ENCODE measurements at places on chromosomes 13 and 19.
A peak's percentile ranks its signal among the peaks of the same experiment; 100 is the strongest.

DNA sequence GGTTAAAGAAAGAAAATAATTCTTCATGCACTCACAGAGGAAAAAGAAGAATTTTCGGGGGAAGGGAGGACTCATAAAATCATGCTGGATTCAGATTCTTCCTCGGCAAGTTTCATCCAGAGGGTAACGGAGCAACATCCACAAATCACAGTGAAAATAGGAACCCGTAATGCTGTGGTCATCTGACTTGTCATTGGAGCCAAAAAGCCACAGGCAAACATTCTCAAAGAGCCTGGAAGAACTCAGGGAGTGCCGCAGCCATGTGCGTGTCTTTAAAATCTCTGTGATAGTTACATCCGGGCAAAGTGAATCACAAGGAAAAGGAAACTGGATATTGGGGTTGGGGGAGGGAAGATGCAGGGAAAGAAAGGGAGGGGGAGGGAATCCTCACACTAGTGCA is 33.0 kb upstream of the VSTM2B start:
- peak; percentile 27 for DNase-seq

DNA sequence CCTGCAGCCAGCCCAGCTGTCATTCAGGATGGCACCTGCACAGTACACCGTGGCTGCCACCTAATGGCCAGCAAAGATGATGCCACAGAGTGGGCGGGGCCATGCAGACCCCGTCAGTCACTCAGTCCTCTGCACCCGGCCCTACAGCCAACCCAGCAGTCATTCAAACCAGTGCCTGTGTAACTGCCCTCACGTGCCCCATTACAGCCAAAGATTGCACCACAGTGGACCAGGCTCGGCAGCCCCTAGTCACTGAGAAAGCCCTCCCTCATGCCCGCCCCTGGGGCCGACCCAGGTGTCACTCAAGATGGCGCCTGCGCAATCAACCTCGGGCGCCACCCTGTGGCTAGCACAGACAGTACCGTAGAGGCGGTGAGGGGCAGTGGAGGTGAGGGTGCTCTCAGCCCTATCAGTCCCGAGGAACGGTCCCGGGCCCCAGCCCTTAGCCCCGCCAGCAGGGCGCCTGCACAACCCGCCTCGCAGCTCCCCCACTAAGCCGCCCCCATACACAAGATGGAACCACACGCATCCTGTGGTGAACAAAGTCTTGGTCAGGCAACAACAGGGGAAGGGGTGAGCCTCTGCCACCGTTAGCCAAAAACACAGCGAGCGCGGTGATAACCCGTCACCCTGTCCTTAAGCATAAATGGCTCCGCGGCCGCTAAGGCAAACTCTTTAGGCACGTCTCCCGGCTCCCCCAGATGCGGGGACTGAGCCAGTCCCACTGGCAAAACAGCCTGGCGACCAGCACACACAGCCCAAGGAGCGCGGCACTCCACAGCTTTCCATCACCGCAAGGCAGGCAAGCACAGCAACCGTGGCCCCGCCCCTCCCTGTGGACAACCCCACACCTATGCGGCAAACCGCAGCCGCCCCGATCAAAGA is 2.3 kb downstream of the PEG3 start:
- peak; percentile 77 for DNase-seq

DNA sequence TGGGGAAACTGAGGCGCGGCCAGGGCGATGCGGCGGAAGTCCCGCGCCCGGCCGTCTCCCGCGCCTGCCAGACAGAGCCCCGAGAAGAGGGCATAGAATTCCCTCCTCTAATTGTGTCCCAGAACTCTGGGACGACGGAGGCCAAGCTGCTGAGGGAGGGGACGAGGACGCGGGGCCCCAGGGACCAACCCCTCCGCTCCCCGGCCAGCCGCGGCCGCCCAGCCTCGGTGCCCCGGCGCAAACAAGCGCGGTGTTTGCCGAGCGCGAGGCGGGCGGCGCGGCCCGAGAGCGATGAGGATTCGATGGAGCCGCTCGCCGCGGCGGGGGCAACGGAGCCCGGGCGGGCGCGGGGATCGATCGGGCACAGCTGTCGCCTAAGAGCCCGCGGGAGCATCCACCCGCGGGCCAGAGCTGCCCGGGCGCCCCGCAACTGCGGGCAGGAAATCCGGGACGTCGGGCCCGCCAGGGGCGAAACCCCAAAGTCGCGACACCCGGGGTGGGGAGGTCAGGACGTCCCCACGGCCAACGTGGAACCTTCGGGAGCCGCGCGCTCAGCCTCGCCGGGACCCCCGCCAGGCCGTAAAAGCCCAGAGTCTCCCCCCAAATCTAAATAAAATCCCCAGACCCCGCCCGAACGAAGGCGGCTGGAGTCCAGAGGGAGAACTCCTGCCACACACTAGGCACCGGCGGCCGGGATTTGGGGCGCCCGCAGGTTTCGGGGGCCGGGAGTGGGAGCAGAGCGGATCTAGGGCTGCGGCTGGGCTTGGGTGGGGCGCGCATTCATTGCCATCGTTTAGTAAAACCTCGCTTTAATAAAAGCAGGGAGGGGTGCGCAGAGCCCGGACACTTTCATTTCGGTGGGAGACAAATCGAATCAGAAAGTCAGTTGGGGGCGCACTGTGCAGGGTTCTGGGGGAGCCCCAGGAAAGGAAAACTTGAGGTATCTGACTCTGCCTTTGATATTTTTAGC is 3.6 kb upstream of the ONECUT3 start:
- no peak for DNase-seq

GRCh38 chr13:57932061-57932460 is 300.5 kb downstream of the PCDH17 start:
- DNase-seq: no peak

DNA sequence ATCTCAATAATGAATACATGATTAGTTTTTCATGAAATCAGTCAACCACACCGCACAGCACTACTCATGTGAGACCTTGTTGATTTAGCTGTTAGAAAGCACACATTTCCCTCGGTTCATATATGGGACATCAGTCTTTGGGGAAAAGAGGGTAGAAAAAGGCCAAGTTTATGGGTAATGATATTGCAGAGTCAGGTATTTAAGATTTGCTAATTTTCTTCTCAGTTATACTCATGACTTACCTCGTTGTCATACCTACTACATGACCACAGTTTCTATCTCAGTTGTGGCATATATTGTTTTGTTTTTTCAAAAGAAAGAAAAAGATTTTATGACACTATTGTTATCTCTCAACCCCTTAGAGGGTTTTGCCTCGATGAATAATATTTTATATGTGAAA is 165.6 kb downstream of the POU4F1 start:
- no peak for DNase-seq

- DNase-seq: no peak
Measured at GRCh38 chr19:4717191-4717965, 6.3 kb downstream of the DPP9 start.

DNA sequence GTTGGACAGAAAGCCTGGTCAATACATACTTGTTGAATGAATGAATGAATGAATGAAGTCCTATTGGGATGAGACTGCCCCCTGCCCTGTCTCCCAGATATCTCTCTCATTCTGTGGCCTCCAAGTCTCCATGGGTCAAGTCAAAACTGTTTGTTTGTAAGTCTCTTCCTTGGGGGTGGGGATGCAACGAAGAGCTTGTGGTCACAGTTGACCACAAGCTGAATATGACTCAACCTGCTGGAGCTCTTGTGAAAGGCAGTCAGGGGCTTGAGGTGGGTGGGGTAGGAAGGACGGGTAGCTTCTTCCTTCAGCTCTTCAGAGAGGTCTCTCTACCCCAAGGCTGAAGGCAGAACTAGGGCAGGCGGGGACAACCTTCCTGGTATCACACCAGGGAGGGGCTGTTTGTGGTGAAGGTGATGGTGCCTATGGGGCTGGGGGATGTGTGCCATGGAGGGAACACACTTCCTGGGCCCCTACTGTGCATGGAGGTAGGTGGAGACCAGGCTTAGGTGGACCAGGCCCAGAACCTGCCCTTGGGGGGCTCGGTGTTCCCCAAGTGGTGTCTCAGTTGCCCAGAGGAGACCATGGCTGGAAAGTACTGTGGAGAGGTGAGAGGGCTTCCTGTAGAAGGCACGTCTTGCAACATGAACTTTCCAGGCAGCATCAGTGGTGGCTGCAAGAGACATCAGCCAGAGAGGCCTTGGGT is 8.0 kb downstream of the MYO1F start:
- DNase-seq: no peak

DNA sequence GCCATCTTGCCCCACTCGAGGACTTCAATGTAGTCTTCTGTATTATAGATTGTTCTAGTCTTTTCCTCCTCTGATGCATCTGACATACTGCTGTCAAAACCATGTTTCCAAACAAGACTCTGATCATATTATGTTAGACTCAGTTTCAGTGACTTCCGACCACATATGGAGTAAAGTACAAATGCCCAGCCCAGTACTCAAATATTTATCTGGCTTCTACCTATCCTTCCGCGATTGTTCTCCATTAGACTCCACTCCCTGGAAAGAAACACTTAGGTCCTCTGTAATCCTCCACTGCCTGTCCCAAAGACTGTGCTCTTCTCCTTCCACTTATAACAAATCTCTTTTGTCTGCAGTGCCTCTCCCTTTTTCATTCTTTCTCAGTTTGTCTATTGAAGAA is 439.5 kb downstream of the EFNB2 start:
- DNase-seq: no peak

GRCh38 chr19:32174386-32175113 is 170.9 kb upstream of the ZNF507 start:
- no peak for DNase-seq

- no peak for DNase-seq
Measured at GRCh38 chr19:19407633-19407930, 2.1 kb downstream of the GATAD2A start.

GRCh38 chr13:18212873-18213272 is 968.8 kb downstream of the TUBA3C start:
- DNase-seq: no peak

DNA sequence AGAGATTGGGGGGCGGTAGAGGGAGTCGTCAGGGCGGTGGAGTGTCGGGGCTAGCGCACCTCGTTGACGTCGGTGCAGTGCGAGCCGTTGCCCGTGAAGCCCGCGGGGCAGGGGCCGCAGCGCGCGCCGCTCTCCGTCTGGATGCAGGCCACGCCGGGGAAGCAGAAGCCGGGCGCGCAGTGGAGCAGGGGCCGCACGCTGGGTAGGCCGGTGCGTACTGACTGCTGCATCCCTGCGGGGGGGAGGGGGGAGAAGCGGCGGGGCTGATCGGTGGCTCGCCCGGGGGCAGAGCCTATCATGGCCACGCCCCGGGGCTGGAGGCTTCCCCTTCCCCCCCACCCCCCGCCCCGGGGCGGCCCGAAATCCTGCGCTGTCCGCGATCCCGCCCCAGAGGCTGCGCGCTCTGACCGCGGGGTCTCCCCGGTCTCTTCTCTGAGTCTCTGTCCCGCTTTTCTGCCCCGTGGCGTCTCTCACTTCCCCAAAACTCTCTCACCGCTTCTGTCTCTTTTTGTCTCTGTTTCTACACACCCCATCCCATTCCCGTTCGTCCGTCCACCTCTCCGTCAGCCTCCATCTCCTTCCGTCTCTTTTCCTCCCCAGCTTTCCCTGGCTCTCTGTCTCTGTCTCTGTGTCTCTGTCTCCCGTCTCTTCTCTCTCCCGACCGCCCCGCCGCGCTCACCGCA is 1.1 kb downstream of the COMP start:
- DNase-seq: no peak

DNA sequence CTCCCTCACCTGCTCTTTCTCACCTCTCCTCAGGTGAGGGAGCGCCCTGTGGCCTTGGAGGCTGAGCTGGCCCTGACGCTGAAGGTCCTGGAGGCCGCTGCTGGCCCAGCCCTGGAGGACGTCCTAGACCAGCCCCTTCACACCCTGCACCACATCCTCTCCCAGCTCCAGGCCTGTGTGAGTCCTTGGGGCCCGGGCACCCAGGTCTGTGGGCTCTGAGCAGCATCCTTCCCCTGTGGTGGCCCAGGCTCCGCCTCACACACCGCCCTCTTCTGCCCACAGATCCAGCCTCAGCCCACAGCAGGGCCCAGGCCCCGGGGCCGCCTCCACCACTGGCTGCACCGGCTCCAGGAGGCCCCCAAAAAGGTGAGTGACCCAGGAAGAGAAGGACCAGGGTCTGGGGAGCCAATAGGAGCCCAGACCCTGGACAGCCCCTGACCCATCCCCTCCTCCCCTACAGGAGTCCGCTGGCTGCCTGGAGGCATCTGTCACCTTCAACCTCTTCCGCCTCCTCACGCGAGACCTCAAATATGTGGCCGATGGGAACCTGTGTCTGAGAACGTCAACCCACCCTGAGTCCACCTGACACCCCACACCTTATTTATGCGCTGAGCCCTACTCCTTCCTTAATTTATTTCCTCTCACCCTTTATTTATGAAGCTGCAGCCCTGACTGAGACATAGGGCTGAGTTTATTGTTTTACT is 1.9 kb downstream of the IFNL1 start:
- no peak for DNase-seq

DNA sequence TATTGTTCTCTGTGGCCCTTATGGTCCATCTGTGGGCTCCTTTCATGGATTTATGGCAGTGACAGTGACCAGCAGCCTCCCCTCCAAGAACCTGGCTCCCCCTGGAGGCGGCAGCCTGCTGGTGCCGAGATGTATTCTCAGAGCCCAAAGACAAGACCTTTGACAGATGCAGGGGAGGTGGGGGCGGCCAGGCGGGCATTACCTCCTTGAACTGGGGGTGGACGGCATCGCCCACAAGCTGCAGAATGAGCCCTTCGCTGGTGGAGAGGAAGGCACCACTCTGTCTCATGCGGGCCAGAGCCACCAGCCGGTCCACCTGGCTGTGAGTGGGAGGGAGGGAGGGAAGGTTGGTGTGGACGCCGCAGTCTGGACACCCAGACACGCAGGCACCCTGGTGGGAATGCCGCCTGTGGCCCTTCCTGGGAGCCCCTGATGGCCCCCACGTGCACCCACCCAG is 6.6 kb downstream of the ISOC2 start:
- peak; percentile 19 for DNase-seq

- DNase-seq: no peak
Measured at GRCh38 chr19:8461891-8462290, 17.1 kb downstream of the HNRNPM start.

DNA sequence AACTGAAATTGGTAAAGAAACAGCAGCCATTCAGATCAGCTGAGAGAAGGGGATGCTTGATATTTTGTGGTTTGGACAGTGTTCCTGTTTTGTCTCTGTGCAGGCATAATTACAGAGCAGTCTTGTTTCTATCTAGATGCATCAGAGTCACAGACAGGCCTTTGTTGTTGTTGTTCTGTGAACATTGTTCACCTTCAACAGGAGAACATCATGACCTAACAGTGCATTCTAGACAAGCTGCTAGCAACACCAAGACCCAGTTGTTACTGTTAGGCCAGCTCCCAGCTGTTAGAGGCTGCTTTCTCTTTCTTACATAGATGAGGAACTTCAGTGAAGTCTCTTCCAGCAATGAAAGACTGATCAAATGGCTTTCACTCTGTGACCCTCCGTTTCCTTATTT is 8.5 kb upstream of the LSR start:
- DNase-seq: no peak

- no peak for DNase-seq
Measured at GRCh38 chr13:80901111-80901510, 560.2 kb upstream of the SPRY2 start.

All from nucleus accumbens (tissue), 56 donors.